NCI-H524 (cell line): ENCODE measurements at places on chromosomes 4 and X.
A peak's percentile ranks its signal among the peaks of the same experiment; 100 is the strongest.

- peak; percentile 74 for DNase-seq
Measured at GRCh38 chr4:116847616-116848015, 237.8 kb downstream of the TRAM1L1 start.

DNA sequence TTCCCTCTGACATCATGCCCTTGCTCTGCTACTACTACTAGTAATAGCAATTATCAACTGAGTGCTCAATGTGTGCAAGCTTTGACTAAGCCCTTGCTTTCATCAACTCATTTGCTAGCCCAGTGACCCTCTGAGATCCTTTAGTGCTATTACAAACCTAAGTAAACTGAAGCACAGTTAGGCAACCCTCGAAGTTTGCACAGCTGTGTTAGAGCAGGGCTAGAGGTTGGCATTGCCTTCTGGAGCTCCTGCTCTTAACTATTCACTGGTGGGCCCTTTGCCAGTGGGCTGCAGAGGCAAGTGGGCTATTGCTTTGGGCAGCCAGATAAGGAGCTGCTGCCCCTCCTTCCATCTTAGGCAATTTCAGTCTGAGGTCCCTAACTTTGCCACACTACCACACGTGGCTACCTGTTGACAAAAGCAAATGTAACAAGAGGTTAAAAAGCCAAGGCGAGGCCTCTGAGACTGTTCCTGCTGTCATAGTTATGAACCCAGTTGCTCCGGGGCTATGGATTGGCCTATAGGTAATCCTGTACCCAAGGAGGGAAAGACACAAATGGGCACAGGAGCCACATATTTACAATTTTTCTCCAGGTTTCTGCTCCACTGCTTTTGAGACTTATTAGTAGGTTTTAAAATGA, 41.5 kb upstream of the ANKRD50 start:
- no peak for DNase-seq

DNA sequence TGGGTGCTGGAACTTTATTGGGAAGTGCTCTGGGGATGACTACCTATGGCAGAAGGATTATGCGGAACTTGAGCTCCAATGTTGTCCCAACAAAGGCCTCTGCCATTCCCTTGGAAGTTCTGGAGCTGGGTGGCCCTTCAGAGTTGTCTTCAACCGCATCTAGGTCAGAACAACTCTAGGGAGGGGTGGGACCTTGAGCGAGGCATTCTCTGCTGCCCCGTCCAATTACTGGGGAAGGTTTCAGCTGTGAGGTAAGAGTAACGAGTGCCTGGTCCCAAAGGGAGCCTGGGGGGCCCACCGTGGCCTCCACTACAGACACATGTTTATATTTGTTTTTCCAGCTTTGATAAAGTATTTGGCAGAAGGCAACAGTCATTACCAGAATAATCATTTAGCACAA, 79.4 kb downstream of the MAOA start:
- DNase-seq: no peak

- no peak for DNase-seq
Measured at GRCh38 chr4:137960371-137961050, 281.6 kb downstream of the SLC7A11 start.

- DNase-seq: no peak
Measured at GRCh38 chrX:148020329-148020728, 39.2 kb downstream of the FMR1NB start.

DNA sequence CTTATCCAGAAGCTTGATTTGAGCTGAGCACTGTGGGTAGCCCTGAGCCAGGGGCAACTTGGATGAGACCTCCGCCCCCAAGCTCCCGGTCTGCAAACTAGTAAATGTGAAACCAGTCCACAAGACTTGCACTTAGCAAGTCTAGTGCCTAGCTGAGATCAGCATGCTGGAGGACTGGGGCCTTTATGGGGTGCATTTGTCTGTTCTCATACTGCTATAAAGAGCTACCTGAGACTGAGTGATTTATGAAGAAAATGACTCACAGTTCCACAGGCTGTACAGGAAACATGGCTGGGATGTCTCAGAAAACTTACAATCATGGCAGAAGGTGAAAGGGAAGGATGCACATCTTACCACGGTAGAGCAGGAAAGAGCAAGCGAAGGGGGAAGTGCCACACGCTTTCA, 42.1 kb upstream of the HOPX start:
- no peak for DNase-seq

DNA sequence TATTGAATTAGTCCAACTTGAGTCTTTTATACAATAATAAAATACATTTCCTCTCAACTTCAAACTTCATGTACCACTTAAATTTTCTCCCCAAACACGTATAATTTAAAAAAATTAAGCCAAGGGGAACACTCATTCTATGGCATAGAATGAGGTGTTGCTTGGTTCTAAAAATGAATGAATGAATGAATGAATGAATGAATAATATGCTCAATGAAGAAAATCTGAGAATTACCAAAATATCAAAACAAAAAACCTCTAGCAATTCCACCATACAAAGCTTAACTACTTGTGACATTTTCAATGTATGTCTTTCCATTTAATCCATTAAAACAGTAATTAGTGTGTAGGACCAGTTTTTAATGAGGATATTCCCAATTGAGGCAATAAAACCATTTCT, 62.7 kb upstream of the PLAC8 start:
- no peak for DNase-seq

GRCh38 chr4:151667048-151667447, 93.8 kb downstream of the GATB start:
- no peak for DNase-seq

- DNase-seq: no peak
Measured at GRCh38 chr4:1406394-1406980, at the start of gene NKX1-1. Gene NKX1-1 (minus strand): TSS chr4:1406442. CDS start chr4:1406442, 0 bp downstream.

DNA sequence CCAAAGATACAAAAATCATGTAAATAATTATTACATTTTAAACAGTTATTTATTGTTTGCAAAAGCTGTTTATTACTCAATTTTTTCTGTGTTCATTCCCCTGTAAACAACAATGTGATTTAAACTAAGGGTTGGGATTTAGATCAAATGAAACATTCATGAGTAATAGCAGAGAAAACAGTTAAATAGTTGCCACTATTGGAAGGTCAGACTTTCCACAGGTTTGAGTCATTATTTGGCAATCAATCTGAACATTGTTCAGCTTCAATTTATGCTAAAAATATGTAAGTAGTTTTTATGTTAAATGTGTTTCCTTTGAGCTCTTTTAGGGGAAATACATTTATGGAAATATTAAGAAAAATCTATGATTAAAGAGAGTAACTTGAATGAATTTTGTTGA, 144.9 kb downstream of the STIM2 start:
- no peak for DNase-seq

DNA sequence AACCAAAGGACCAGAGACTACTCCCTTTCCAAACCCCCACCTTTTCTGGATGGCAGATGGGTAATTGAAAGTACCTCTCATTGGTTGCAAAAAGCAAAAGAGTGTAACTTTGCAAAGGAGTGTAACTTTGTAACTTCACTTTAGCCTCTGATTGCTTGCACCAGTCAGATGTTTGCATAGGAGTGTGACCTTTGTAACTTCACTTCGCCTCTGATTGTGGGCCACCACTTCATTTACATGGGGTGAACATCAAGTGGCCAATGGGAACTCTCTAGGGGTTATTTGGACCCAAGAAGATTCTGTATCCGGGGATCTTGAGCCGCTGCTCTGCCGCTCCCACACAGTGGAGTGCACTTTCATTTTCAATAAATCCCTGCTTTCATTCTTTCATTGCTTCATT, 9.9 kb upstream of the SLC25A43 start:
- DNase-seq: no peak

GRCh38 chr4:25310066-25310802, 2.3 kb upstream of the ZCCHC4 start:
- no peak for DNase-seq

DNA sequence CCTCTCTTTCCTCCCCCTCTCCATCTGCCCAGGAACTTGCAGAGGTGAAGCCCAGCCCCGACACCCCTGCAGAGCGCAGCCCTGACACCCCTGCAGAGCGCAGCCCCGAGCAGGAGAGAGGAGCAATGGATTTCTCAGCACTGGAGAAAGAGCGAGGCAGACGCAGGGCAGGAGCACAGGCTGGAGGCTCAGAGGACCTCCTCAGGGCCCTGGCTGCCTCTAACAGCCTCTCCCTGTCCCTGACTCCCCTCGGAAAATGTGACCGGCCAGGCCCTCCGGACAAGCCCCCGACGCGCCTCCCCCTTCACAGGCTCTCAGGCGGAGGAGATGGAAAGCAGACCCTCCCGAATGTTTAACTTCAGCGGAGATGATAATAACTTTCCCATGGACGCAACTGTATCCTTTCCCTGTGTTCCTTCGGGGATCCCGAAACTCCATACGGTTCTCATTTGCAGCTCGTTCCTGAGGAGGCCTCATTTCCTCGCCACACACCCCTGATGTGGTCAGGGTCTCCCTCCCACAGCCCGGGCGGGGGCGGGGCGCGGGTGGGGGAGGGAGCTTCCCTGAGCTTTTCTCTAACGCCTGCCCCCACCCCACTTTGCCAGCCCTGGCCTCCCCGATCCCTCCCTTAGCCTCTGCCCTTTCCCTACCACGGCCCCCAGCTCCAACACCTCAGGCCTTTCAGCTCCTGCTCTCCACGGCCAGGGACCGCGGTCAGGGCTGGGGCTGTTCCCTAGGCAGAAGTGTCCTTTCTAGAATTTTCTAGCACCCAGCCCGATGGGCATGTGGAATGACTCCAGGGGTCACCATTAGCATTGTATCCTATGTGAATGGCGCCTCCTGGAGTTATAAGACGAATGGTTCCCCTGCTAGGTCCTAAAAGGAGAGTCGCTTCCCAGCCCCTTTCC, 201.1 kb upstream of the BCOR start:
- no peak for DNase-seq

DNA sequence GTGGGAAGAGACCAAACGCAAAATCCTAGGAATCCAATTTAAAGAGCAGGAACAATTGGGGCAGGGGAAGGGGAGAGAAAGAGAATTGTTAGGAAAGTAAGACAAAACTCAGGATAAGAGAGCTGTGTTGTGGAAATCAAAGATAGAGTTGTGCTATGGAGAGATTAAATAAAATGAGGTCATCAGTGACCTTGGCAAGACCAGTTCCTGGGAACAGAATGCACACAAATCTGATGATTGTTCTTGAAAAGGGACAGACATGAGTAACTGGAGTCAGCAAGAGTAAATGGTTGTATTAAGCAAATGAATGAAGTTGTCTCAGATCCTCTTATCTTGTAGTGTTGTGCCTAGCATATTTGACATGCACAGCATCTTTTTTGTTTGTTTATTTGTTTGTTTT, 267.4 kb downstream of the IL1RAPL1 start:
- DNase-seq: no peak
